ENCODE measurements at places on chromosomes 13 and 19.

- DNase-seq: no peak
Observed at GRCh38 chr13:79534596-79534995, 53.6 kb downstream of the NDFIP2 start.

GRCh38 chr13:78136966-78137365, 218.3 kb upstream of the EDNRB start:
- no peak for DNase-seq

GRCh38 chr19:17424743-17425365, 5.0 kb downstream of the MVB12A start:
- peak; percentile 59 for DNase-seq

DNA sequence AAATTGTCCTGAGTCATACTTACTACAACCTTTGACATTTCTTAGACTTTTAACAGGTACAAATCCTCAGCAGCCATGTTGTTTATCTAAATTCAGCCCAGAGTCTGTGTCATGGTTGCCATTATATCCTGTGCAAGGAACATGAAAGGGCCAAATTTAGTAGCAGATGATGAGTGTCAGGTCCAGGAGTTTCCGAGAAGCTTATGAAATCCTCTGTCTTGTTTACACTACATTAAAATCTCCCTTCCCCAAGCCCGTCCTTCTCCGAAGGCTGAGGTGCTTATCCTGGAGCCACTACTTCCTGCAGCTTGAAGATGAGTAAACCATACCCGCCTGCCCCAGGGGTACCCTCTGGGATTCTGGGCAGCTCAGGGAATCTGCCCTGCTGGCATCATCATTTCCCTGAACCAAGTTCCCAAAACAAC, 102.6 kb upstream of the SERP2 start:
- DNase-seq: no peak

- DNase-seq: no peak
Observed at GRCh38 chr19:6580313-6580712, 10.6 kb downstream of the CD70 start.

DNA sequence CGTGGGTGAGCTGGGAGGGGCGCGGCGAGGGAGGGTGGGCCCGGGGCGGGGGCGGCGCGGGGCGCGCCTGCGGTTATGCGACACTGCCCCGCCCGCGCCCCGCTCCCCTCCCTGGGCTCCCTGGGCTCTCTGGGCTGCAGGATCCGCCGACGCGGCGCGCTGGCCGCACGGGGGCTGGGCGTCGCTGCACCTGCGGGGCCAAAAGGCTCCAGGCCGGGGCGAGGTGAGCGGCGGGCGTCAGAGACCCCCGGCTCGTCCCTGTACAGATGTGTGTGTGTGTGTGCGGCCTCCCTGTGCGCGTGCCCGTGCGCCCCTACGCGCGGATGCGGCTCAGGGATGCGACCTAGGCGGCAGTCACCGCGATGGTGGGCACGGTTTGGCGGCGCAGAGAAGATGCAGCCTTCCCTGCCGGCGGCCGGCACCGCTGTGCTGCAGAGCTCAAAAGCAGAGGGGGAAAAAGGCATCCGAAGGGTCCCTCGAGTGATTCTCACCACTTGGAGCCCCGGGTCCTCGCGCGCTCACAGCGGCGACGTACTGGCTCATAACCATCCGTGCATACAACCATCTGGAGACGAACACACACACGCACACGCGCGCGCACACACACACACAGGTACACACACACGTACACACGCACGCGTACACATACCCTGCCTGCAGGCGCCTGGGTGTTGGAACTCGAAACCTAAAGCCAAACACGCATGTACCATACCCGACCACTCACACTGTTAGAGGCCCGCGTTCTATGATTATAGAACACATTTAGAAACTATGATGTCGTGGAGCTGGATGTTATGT, 709 bp downstream of the ATP8A2 start:
- DNase-seq: no peak

DNA sequence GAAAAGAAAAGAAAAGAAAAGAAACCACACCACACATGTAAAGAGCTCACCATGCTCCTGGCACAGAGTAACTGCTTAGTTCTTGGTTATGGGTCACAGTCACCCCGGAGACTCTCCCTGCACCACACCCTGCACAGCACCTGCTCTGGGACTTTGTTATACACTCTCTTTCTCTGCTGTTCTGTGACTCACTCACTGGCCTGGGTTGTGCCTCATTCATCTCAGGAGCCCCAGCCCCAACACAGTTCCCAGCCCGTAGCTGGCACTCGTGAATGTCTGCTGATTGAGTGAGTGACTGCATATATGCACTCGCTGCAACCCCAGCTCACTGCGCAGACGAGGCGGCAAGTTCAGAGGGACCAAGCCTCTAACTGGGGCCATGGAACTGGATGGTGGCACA, 22.9 kb upstream of the ZNF507 start:
- DNase-seq: no peak

GRCh38 chr19:16527971-16528521, 14.2 kb downstream of the CHERP start:
- DNase-seq: no peak

GRCh38 chr13:109180905-109181425, 551.6 kb downstream of the MYO16 start:
- DNase-seq: no peak

DNA sequence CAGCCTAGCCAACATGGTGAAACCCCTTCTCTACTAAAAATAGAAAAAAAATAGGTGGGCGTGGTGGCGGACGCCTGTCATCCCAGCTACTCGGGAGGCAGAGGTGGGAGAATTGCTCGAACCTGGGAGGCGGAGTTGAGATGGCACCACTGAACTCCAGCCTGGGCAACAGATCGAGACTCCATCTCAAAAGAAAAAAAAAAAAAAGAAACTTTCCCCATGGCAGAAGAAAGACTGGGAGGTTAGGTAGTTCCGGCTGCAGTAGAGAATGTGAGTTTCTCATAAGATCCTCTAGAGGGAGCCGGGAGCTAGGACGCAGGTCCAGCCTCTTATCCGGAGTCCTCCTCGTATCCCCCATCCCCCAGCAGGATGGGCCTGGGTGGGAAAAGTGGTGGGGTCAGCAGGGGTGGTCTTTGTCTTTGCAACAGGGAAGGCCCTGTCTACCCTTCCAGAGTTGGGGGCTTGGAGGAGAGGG, 13.2 kb upstream of the CREB3L3 start:
- no peak for DNase-seq

DNA sequence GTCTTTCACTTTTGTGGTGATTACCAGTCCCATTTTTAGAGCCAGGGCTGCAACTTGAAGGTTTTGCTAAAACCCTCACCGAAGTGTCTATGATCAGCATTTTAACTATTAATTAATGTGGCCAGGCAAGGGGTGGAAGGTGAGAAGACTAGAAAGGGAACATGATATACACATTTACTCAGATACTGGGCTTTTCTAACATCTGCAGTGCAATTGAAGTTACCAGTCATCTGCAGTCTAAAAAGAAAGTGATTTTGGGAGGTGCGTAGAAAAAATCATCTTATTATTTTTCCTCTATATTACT, 481 bp downstream of the ALOX5AP start:
- DNase-seq: no peak
